ENCODE measurements at places on chromosomes 2 and 18. TPM values are rescaled to one million over a fixed set of nuclear protein-coding genes. Genes with fewer than 3 reads are reported as not detected.

DNA sequence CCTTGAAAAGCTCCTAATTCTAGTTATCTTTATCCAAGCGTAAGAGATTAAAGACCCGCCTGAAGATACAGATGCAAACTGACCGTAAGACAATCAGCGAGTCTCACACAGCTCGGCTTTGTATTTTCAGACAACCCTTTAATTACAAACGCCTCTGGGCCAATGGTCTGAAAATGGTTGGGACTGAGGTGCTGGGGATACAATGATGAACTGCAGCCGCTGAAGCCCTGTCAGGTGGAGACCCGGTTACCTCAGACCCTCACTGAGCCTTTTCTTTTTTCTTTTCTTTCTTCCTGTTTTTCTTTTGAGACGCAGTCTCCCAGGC is 715 bp upstream of the CFAP36 start:
- DNase-seq: no peak

- no peak for DNase-seq
Measured at GRCh38 chr18:8997634-8998033, 104.9 kb upstream of the NDUFV2 start.

DNA sequence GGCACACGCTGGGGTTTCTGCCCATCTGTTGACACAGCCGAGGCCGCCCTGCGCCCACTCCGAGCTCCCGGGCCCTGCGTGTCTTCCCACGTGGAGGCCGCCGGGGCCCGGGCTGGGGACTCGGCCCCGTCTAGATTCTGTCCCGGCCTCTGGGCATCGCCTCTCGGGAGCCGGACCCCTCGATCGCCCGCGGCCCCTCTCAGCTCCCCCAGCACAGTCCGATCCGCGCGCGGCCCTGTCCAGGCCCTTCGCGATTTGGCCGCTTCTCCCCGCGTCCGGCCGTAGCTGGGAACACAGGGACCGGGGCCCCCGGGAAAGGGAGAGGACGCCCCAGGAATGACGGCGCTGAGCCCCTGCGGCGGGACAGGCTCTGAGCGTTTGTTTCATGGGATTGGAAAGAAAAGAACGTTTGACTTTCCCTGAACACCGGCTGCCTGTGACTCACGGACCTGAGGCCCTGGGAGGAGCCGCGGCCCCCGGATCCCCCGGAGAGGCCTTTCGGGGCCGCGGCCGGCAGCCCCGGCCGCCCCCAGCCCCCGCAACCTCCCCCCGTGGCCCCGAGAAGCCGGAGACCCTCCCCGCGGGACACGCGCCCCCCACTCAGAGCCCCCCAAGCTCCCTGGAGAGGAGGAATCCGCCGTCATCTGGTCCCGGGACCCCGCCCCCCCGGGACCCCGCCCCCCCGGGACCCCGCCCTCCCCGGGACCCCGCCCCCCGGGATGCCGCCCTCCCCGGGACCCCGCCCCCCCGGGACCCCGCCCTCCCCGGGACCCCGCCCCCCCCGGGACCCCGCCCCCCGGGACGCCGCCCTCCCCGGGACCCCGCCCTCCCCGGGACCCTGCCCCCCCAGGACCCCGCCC is 62.7 kb upstream of the CTDP1 start:
- DNase-seq: no peak

DNA sequence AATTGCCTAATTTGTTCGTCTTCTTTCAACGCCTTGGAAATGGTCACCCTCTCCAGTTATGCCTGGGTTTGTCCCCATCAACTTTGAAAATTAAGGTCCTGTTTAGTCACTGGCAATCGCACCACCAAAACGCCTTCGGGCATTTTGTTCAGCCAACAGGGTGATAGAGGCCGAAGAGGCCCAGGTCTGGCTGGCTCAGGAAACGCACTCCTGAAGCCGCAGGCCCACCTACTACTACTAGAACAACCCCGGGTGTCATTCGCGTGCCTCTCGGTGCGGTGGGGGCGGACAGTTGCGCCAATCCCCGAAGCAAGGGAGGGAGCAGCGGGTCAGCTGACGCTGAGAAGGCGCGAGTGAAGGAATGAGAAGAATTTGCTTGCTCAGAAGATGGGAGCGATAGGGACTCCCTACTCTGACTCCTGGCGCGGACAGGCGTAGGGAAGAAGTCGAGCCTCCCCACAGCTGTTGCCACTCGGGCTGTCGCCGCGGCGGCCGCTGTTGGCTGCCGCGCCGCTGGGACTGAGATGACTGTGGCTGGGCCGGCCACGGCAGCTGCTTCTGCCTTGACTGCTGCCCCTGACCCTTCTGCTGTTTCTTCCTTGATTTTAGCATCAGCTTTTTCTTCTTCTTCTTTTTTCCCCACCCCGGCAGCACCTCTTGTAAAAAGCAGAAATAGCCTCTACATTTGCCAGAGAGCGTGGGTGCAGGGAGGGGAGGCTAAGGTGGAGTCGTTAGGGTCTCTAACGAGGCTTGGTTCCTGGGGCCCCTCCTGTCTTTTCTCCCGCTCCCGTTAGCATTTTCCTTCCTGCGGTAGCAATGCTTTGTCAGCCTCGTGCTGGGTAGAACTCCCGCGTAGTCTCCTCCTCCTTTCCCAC is 387.6 kb downstream of the FIGN start:
- DNase-seq: peak; percentile 80

- no peak for DNase-seq
Measured at GRCh38 chr2:63048367-63049171, 2.1 kb upstream of the OTX1 start.

The BZW1 gene
- total RNA-seq: 104 TPM

- DNase-seq: no peak
Measured at GRCh38 chr2:191222952-191223351, 22.3 kb upstream of the MYO1B start.

GRCh38 chr2:877747-878146 is 72.9 kb upstream of the SNTG2 start:
- no peak for DNase-seq

DNA sequence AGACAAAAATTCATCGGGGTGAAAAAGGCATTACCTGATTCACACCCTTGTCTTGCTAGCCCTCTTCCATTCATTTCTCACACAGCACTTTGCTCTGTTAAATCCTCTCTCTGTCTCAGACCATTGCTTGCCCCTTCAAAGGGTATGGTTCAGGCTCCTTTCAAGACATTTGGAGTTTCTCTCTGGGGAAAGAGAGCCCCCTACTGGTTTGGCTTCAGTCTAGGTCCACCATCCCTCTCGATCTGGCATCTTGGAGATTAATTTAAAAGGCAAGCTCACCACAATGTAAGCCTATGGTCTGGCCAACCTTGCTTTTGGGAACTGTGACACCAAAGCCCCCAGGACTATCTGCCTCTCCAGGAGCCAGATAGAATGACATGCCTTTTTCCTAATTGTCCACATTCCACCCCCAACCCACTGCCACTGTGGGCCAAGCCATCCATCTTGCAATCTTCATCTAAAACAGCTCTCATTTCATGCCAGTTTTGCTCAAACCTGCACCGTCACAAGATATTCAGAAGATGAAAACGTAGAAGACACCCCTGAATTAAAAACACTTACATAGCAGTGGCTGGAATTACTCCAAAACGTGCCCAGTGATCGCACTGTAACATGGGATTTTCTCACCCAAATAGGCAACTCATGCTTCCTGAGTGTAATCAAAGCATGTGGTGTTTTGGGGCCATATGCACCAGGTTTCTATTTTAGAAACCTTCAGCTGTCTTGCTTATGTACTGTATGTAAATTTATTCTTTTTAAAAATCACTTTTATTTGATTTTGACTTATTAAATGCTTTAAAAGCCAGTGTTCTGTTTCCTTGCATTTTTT is 93.9 kb downstream of the FARSB start:
- no peak for DNase-seq

The COBLL1 gene
- 13.9 TPM for total RNA-seq

The PSMA8 gene
- total RNA-seq: not detected

DNA sequence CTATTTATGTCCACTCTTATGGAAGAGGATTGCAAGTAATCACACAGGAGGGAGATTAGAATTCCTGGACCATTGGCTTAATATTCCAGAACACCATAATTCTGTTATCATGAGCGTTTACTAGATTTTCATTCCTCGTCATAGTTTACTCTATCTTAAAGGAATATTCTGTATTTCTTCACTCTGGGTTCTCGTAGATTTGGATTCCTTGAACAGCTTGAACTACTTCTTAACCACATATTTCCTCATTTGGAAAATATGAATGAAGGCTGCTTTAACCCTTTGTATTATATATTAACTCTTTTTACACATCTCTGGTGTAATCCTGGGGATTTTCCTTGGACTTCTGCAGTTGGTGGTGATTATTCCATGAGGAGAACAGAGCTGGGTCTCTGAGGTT is 46.3 kb upstream of the CCBE1 start:
- no peak for DNase-seq

DNA sequence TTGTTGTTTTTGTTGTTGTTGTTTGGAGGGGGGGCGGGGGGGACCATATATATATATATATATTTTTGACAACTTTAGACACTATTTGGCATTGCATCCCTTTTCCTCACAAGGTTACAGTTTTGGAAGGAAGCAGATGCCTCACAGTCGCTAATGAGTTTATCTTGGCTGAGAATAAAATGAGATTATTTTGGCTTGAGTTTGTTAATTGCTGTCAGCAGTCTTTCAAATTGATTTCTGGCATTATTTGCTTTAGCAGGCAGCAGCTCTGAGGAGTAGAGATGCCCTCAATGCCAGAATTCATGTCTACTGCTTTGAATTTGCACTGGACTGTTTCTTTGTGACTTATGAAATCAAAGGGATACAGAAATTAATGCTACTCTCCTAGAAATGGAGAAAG is 595.2 kb upstream of the HNMT start:
- no peak for DNase-seq

- DNase-seq: no peak
Measured at GRCh38 chr18:73670039-73670438, 477.6 kb downstream of the FBXO15 start.

The PLGLB1 gene
- 0.84 TPM for total RNA-seq

GRCh38 chr2:39640107-39640506 is 25.6 kb upstream of the TMEM178A start:
- peak; percentile 25 for DNase-seq

DNA sequence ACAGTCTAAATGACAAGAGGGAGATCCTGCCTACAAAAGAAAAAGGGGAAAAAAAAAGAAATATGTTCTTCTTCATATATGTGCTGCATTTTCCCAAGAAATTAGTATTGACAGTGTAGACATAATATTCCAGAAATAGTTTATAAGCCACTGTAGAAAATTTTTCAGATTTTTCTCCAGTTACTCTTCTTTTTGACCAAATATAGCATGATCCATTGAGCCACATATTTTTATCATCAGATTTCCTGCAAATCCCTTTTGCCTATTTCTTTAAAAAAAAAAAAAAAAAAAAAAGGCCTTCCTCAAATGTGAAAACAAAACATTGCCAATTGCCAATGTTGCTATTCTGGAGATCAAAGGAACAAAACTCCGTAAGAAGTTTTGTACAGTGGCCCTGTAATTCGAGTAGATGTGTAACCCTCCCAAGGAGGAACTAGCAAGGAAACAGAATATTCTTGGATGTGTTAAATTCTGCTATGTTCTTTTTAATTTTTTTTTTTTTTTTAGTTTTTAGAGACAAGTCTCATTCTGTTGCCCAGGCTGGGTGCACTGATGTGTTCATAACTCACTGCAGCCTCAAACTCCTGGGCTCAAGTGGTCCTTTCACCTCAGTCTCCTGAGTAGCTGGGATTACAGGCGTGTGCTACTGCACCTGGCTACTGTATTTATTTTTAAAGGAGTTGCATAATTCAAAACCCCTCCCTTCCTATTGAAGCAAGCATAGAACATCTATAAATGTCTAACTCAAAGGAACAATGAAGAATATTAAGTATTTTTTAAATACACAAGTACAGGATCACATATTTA is 12.5 kb upstream of the CABYR start:
- DNase-seq: no peak

- peak; percentile 44 for DNase-seq
Measured at GRCh38 chr2:71889759-71890684, 257.6 kb downstream of the CYP26B1 start.

DNA sequence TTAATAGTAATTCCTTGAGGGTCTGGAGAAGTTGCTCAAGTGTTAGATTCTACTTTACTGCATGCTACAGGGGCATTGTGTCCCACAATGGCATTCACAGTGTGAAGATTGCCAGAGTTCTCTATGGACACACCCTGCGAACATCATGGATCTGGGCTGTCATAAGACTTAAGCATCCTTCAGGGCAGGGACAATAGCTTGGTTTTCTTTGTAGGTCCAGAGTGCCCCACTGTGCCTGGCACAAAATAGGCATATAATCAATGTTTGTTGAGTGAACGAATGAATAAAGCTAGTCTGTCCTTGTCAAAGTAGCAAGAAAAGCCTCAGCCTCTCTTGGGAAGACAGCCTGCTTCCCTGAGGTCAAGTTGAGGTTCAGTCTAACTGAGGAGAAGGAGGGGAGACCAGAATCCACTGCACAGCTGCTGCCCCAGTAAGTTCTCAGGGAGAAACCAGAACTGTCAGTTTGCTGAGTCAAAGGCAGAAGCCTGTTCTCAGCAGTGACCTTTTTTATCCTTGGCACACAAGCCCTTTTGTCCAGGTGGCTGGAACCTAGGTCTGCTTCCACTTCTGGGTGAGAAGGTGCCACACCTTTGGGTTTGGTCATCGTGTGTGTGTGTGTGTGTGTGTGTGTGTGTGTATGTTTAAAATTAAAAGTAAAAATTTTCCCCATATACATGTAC is 15.0 kb downstream of the INPP4A start:
- DNase-seq: no peak

The CROCC2 gene
- not detected for total RNA-seq

DNA sequence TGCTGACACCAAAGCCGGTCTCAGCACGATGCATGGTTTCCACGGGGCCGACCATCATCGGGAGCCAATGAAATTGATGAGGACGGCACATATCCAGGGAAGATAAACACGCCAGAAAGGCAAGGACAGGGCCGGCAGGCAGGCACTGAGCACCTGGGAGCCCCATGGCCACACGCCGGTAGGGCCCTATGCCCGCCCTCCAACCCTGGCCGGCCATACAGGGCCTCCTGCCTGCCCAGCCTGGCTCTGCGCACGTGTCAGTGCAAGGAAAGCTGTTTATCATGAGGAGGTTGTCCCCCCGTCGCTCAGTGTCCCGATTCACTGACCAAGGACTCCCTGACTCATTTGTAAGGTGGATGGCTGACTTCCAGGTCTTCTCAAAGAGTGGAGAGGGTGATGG is 237.5 kb downstream of the GLI2 start:
- no peak for DNase-seq

DNA sequence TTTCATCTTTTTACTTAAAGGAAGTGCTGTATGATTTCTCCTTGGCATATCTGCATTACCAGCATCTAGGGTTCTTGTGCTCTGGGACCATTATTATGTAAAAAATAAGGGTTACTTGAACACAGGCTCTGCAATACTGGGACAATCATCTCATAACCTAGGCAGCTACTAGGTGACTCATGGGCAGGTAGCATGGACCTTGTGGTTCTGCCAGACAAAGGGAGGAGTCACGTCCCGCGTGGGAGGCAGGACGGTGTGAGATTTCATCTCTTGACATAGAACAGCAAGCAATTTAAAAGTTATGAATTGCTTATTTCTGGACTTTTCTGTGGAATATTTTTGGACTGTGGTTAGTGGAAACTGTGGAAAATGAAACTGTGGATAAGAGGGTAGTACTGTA is 34.1 kb downstream of the ASAP2 start:
- no peak for DNase-seq

The SP110 gene
- 15.1 TPM for total RNA-seq

- DNase-seq: peak; percentile 51
Measured at GRCh38 chr2:26300234-26300925, 45.6 kb upstream of the SELENOI start.

The RSAD2 gene
- total RNA-seq: 3.2 TPM

The SULT1C2 gene
- 0.86 TPM for total RNA-seq

- DNase-seq: no peak
Measured at GRCh38 chr2:177394594-177394973, 2.0 kb downstream of the AGPS start.

GRCh38 chr2:176080540-176081375 is 3.0 kb downstream of the EVX2 start:
- no peak for DNase-seq

GRCh38 chr18:74083557-74083952 is 64.1 kb downstream of the FBXO15 start:
- DNase-seq: no peak

The NAT8 gene
- not detected for total RNA-seq

All from left cardiac atrium (tissue), 4 donors.